RPMI8226 (cell line): ENCODE measurements at places on chromosomes 2 and 18.
A peak's percentile ranks its signal among the peaks of the same experiment; 100 is the strongest.

DNA sequence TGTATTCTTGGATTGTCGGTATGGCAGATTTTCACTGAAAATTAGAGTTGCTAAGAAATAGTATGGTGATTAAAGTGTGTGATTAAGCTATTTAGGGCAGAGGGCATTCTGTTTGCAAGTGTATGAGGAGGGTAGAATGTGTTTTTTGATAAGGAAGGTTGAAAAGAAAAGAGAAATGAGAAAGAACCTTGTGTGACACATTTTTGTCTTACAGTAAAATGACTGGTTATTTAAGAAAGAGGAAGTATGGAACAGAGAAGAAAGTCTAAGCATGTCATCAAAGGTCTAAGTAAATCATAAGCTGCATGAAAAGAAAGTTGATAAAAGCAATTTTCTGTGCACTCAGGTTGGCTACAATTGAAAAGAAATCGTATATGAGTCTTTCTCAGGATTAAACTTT, 5.2 kb upstream of the RSAD2 start:
- no peak for DNase-seq

GRCh38 chr2:11155381-11156035, at the start of gene SLC66A3:
TSS of gene SLC66A3 (plus strand) at chr2:11155467. CDS start at chr2:11155547, 80 bp downstream.
- DNase-seq = peak; percentile 92

- DNase-seq = no peak
These were observed 11.1 kb downstream of the CLEC4F start for GRCh38 chr2:70808983-70809958.

DNA sequence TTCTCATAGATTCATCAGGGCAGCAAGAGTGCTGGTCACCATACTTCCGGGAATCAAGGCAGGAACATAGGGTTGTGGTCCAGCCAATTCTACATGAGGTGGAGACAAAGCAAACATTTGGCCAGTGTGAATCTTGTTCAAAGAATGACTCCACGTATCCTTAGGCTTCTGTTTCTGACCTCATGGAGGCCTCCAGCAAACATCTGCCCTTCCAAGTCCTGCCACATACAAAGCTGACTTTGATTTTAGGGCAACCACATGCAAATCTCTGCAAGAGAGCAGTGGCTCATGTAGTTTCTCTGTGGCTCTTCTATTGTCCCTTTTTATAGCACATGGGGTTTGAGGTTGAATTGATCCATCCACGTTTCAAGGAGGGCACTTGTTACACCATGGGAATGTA, 132.1 kb upstream of the MMADHC start:
- DNase-seq = no peak

DNA sequence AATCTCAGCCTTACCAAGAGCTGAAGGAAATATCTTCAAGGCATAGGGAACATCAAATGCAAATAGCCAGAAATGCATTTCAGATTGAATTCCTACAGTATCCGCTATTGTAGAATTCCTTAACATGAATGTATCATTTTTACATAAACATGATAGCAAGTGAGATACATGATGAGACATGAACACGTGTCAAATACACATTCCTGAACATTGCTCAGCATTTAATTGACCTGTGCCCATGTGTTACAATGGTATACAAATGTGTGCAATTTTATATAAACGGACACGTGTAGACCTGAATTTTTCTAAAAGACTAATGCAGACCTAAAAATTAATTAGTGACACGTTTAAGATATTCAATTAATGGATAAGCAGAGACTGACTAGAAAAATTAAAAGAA, 133.0 kb upstream of the TLK1 start:
- DNase-seq = no peak

DNA sequence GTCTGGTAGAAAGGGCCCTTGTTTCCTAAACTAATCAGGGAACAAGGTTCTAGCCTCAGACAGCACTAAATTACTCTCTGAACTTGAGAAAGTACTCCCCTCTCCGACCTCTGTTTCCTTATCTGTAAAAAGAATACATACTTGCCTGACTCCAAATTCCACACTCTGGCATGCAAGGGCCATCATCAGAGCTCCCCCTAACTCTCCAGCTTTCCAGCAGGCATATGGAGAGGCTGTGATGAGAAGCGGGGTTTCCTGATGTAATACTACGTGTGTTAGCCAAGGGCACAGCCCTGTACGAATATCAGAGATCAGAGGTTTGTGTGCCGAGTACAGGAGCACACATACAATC, 1.8 kb upstream of the EVA1A start:
- DNase-seq = no peak

- no peak for DNase-seq
These were observed 893.5 kb upstream of the ZEB2 start for GRCh38 chr2:145413261-145414030.

DNA sequence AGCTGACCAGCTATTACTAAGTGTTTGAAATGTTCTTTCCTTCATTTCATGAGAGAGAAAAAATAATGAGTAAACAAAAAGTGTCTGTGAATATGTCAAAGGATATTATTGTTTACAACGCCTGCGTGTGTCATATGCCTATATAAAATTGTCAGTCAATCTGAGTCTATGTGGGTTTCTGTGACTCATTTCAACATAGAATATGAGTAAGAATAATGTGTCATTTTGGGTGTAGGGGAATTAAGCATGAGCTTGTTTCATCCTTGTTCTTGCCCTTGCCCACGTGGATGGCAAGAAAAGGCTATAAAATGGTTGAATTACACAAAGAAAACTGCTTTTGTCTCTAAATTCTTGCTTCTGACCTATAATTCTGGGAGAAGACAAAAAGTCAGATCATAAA, 466.0 kb downstream of the PTH2R start:
- no peak for DNase-seq

DNA sequence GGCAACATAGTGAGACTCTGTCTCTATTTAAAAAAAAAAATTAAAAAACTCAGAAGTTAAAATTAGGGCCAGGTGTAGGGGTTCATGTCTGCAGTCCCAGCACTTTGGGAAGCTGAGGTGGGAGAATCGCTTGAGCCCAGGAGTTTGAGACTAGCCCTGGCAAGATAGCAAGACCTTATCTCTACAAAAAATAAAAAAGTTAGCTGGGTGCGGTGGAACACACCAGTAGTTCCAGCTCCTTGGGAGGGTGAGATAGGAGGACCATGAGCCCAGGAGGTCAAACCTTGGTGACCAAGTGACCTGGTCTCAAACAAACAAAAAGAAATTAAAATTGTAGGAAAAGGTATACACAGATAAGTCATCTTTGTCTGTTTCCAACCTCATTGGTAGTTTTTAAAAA, 11.3 kb downstream of the TTLL4 start:
- no peak for DNase-seq

- no peak for DNase-seq
These were observed 6.5 kb downstream of the ALKAL2 start for GRCh38 chr2:281381-281780.

DNA sequence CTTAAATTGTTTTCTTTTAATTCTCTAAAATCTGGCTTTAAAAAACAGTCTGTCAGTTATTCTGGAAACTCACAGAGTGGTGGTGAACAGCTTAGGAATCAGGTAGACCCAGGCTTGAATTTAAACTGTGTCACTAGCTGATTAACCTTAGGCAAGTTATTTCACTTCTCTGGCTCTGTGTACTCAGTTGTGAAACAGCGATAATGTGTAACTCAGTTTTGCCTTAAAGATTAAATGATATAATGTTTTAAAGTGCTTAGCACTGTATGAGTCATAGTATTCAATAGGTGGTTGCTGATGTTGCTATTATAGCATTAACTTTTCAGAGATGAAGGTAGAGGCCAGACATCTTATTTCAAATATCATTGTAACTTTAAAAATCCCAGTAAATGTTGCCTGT, 40.7 kb downstream of the PKP4 start:
- no peak for DNase-seq

GRCh38 chr18:52716973-52717372, 377.0 kb downstream of the DCC start:
- DNase-seq = no peak

DNA sequence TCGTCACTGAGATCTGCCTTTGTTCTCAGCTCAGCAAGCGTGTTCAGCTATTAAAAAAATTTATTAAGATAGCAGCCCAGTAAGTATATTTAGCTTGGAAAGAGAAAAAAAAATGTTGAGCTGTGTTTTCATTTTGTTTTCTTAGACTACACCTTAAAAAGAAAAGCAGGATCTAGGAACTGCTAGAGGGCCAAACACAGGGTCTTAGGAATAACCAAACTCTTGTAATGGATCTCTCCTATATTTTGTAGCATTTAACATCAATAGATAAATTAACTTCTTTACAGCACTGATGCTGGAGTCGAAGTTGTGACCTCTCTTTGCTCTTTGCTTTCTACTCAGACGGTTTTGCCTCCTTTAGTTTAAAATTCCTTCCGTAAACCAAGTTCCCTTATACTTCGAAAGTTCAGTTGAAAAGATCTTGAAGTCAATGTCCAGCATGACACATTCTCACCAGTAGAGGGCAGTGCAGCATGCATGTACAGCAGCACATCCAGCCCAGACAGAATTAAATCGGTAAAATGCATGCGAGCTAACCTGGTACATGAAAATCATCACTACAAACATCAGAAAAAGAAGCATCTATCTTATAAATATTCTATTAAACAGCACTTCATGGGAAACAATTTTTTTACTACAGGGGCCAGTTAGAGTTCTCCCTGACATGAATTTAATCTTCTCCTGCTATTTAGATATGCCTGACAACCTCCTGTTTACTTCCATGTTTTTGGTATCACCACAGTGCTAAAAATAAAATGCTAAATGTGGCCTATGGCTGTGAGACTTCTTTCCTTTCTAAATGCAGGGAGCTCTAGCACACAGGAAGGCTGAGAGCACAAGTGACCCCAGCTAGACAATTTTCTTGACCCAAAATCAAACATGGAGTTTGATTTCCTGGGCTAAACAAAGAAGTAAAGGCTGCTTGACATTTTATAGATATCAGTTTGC, 48.2 kb upstream of the MAP3K20 start:
- peak; percentile 82 for DNase-seq

GRCh38 chr2:220533485-220533884, 906.1 kb downstream of the SLC4A3 start:
- no peak for DNase-seq

- no peak for DNase-seq
These were observed 34.5 kb upstream of the SIX3 start for GRCh38 chr2:44906972-44907371.

GRCh38 chr2:5464657-5465056, 227.5 kb upstream of the SOX11 start:
- no peak for DNase-seq

- no peak for DNase-seq
These were observed 282.2 kb upstream of the ATP5MC3 start for GRCh38 chr2:175463589-175464310.

DNA sequence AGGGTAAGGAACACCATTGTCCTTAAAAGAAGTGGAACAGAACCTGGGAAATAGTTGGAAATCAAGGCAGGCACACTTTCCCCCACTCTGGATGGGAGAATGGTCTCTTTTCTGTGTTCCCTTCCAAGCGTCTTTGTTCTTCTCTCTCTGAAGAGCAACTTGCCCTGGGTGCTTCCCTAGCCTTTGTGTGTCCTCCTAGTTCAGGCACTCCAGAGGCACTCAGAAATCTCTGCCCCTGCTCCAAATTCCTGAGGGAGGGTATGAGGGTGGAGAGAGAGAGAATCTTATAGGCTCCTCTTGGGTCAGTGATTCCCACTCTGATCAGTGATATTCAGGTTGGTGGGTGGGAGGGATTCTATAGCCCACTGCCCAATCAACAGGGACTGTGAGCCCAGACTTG, 8.8 kb upstream of the SIX2 start:
- DNase-seq = no peak

DNA sequence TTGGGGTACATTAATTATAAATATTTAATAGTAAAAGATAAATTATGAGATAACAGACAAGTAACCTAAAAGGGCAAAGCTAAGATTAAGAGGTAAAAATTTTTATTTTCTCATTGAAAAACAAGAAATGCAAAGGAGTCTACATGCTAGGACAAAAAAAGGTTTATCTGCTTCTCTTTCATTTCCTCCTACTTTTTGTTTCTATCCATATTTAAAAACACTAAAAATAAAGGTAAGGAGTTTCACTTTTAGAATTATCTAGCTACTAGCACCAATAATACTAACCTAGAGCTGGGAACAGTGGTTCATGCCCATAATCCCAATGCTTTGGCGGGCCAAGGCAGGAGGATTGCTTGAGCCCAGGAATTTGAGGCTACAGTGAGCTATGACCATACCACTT, 1551.7 kb upstream of the SLC39A10 start:
- DNase-seq = no peak

GRCh38 chr2:43160778-43161177, 65.6 kb downstream of the ZFP36L2 start:
- no peak for DNase-seq

DNA sequence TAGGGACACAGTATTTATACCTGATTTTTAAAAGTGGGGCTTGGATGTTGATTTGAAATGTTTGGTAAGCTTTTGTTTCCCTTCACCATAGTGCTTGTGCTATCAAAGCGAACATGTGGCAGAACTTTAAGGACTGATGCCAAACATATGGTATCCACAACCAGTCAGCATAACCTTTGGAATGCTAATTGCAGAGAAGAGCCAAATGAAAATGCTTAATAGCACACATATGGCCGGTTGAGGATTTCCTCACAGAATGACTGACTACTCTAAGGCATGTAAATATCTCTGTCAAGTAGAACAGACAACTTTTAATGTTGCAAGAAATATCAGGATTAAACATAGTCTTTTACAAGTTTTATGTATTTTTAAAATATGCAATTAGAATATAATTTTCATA, 120.9 kb upstream of the COL3A1 start:
- DNase-seq = no peak

DNA sequence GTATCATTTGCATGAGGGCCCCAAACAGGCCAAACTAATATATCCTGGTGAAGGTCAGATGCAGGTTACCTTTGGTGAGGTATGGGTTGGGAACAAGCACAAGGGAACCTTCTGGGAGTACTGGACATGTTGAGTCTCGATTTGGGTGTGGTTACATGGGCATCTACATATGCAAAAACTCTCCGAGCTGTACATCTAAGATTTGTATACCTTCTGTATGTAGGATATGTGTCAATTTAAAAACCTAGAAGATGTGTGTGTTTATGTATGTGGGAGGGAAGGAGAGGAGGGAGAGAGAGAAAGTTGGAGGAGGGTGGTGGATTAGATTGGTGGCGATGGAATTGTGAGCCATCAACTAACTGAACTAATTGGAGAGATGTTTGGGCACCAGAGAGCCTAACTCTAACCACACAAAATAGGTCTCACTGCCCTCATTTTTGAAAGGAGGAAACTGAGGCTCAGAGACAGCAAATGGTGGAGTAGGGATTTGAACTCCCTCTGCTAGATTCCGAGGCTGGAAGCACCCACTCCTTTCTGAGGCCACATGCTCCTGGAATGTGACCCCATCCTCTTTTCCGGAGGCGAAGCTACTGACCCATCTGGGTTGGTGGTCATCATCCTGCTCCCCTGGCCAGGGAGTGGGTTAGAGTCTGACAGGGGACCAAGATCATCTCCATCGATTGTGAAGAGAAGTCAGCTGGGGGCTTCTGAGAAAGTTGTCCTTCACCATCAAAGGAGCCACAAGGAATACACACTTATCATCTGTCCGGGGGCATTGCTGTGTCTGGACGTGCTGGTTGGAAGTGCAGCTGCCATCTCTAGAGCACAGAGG, 107.3 kb upstream of the MYCN start:
- DNase-seq = no peak

DNA sequence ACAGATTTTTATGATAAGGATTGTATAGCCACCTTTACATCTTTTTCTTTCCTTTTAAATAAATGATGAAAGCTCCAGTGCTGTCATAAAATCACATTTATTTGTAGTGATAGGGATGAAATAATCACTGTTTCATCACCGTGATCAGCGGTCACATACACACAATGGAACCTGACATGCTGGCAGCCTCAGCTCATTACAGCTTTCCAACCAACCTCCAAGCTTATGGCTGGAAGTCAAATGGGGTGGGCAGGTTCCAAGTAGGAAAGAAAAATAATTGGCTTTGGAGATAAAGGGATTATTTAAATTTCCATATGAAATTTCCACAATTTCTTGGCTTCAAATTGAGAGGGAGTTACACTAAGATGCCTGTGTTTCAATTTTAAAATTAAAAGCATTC, 251.3 kb downstream of the PLCL1 start:
- no peak for DNase-seq
